ENCODE measurements at places on chromosomes 4 and X.

DNA sequence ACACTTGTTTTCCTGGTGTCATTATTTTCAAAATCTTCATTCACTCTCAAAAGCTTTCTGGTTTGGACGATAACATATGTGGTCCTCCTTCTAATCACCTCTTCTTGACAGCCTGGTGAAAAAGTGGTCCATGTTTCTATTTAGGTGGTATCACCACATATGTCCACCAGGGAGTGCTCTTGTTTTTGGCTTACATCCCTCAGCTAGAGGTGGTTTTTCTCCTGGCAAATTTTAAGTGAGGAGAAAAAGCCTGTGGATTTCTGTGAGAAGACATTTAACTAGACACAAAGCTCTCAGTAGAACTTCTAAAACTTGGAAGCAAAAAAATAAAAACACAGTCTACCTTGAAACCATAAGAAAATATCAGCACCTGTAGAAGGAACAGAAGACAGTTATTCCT is 58.0 kb upstream of the FRMPD4 start:
- DNase-seq = peak; percentile 4

DNA sequence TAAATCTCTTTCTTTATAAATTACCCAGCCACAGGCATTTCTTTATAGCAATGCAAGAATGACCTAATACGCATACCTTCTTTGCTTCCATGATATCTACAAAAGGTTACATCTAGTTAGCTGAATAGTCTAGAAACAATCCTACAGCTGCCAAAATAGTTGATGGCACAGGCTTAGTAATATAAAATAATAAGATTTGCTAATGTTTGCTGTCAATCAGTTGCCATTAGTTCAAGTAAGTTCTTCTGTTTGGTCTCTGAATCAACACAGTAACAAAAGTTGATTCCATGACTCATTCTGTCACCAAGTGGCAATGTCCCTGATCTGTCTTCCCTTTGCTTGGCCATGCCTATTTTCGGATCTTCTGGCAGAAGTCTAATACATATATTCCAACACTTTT is 470.2 kb downstream of the SPRY1 start:
- no peak for DNase-seq

DNA sequence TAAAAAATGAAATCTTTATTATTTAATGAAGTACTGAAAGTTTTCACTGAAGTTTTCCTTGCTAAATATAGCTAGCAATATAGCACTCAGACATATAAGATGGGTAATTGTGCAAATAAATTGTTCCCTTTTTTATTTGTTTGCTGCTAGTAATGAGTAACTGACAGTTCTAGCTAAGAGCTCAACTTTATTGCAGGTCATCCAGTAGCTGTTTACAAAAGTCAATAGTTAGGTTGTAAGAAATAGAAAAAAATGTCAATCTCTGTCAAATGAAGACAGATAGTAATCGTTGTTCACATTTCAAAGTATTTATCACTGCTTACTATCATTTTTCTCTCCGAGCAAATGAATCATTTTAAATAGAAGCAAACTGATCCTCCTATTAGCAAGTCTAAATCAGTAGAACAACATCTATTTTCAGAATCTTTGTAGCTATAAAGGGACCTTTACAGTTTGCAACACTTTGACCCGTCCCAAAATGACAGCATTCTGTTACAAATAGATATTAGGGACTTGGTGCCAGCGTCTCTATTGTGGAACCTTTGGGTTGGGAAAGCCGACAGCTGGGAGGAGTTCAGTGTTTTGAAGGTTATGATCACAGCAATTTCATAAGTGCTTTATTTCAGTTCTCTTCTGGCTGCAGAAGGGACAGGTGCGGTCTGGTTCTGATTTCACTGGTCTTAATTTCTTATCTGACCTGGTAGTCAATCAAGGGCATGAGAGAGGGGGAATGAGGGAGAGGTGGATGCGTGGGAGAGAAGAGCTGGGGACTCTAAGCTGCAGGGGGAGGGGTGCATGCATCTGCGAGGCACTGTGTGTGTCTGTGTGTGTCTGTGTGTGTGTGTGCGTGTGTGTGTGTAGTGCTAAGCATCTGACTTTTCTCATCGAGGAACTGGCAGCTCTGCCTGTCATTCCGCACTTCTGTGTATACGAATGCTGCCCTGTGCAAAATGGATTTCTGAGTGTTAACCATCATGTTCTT is 227.9 kb upstream of the PITX2 start:
- DNase-seq = peak; percentile 15

GRCh38 chr4:122759639-122760310 is 27.3 kb downstream of the BBS12 start:
- no peak for DNase-seq

- DNase-seq = no peak
Measured at GRCh38 chrX:121258545-121258944, 211.1 kb downstream of the GLUD2 start.

DNA sequence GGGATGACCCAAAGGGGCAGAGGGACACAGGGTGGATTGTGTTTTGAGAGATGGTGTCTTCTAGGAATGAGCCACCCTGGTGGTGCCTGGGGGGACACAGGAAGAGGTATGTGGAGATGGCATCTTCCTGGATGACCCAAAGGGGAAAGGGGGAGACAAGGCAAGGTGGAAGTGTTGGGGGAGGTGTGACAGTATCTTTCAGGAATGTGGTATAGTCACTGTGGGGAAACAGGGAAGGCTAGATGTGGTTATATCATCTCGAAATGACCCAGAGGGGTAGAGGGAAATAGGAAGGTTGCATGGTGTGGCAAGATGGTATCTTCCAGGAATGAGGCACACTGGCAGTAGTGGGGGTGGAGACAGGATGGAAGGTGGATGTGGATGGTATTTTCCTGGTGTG is 62.9 kb downstream of the MAOA start:
- no peak for DNase-seq

- no peak for DNase-seq
Measured at GRCh38 chrX:16762579-16762978, 23.7 kb upstream of the TXLNG start.

DNA sequence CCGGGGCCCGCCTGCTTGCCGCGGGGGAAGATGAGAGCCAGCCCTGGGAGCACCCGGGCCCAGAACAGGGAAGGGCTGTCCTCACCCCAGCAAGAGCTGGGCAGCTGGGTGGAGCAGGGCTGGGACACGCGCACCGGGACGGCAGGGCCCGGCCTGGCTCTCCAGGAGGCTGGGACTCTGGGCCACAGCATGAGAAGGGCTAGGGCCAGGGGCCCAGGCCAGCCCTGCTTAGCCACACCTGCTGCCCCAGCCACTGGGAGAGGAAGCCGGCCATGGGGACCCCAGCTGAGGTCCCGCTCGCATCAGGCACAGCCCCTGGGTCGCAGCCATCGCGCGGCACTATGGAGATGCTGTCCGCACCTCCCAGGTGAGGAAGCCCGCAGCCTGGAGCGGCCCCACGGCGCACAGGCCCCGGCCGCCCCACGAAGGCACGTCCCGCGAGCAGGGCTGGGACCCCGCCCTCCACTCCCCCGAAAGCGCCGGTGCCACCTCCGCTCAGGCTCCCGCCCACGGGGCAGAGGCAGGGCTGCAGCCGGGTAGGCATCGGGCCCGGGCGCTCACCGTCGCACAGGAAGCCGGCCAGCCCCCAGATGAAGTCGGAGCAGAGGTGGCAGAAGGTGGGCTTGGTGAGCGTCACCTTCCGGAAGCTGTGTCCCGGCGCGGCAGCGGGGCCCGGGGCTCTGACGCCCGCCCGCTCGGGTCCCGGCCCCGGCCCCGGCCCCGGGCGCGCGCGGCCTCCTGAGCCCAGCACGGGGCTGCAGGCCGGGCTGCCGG is 531 bp downstream of the DGKQ start:
- DNase-seq = no peak

DNA sequence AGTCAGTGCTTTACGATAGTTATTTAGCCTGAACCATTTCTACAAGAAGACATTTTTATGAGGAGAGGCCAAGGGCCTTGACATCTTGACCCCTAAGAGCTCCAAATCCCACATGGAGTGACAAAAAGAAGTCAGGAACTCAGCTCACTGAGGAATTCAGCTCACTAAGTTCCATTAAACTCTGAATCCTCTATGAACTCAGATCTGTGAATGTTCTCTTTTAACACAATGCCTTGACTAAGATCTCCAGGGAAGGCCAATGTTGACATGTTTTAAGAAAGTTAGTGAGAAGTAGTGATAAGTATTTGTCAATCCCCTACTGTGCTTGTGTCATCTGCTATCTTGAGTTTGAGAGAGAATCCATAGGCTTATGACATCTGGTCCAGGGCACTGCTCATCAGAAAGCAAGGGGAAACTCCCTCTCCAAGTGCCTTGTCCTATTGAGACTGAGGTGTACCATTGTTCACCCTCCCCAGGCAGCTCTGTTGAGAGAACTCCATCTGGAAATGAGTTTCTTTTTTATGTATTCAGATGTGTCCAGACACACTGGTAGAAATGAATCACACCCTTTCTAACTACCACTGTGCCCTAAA is 68.7 kb upstream of the PCDH19 start:
- no peak for DNase-seq

DNA sequence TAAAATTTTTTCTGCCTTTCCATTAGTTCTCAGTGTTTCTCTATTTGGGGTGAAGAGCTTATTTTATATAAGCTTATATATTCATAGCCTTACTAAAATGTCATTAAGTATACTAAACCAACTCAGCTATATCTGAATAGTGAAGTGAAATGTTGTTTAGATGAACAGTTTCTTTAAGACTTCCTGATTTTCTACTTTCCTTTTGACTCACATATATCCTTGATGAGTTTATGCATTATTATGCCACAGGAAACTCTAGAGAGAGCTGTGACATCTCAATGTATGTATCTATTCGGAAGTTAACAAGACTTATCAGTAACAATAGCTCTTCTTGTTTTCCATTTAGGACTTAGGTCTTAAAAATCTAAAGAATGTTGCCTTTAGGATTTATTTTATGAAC is 1491.8 kb upstream of the IGFBP7 start:
- DNase-seq = no peak

GRCh38 chrX:104987063-104987462 is 233.4 kb downstream of the TEX13A start:
- no peak for DNase-seq

- DNase-seq = no peak
Measured at GRCh38 chr4:2823671-2824328, 19.8 kb upstream of the ADD1 start.

DNA sequence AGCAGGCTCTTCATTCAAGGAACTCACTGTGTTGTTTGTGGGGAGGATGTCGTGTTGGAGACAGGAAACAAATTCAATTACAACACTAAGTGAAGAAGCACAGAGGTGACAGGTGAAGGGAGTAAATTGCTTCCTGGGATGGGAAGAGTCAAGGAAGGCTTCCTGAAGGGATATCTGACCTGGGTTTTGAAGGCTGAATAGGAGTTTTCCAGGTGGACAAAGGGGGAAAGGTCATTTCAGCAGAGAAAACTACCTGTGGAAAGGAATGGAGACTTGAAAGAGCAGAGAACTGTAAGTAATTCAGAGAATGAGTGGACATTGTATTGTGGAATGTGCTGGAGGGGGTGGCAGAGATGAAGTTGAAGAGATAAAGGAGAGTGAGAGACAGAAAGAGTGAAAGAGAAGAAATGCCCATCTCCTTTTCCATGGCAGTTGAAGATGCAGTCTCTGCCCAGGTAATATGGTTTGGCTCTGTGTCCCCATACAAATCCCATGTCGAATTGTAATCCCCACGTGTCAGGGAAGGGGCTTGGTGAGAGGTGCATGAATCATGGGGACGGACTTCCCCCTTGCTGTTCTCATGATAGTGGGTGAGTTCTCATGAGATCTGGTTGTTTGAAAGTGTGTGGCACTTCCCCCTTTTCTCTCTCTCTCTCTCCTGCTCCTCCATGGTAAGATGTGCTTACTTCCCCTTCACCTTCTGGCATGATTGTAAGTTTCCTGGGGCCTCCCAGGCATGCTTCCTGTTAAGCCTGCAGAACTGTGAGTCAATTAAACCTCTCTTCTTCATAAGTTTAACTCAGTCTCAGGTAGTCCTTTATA is 205.7 kb upstream of the BCOR start:
- no peak for DNase-seq

DNA sequence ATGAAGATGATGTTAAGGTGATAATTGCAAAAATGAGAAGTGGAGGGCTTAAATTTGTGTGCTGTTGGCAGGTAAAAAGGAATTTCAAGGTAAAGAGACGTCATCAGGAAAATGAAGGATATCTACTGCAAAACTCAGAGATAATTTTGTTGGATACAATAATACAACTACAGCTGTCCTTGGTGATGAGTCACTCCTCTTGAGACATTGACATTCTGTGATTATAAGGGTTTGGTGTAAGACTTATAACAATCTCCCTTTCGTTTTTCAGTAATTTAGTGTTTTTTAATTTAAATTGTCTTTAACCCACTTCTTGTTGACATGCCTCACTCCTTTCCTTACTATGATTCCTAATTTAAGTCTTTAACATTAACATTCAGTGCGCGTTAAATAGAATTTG is 1074.1 kb upstream of the SLIT2 start:
- no peak for DNase-seq

Measured in muscle of arm (tissue), 14 donors.